Activated effector memory CD4-positive, alpha-beta T cell treated with Interleukin-2 at 50 U/mL for 16 hours (primary cell): ENCODE measurements at places on chromosomes 7 and 10.

GRCh38 chr10:66151346-66151745 lies 774.5 kb upstream of the LRRTM3 start:
- DNase-seq, result no peak

DNA sequence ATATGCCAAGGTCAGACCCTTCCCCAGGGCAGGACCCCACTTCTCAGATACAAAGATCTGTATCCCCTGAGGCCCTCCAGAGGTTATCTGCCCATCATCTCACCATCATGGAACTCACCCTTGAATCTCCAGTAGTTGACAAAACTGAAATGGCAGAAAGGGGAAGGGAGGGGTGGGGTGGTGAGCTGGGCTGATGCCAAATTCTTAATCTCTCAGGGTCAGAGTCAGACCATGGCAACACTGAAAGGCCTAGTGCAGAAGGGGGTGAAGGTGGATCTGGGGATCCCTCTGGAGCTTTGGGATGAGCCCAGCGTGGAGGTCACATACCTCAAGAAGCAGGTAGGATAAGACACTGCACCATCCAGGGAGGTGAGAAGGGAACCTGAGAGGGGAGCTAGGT lies 3.1 kb downstream of the CNPY4 start:
- DNase-seq, result no peak

- no peak for DNase-seq
These were observed 3.2 kb upstream of the BLOC1S2 start for GRCh38 chr10:100289641-100290040.

GRCh38 chr10:111297351-111297848 lies 220.6 kb downstream of the ADRA2A start:
- DNase-seq, result no peak

GRCh38 chr7:88276605-88277153 lies 30.0 kb downstream of the STEAP4 start:
- no peak for DNase-seq

- no peak for DNase-seq
These were observed 135.2 kb upstream of the C1QL3 start for GRCh38 chr10:16656895-16657294.

DNA sequence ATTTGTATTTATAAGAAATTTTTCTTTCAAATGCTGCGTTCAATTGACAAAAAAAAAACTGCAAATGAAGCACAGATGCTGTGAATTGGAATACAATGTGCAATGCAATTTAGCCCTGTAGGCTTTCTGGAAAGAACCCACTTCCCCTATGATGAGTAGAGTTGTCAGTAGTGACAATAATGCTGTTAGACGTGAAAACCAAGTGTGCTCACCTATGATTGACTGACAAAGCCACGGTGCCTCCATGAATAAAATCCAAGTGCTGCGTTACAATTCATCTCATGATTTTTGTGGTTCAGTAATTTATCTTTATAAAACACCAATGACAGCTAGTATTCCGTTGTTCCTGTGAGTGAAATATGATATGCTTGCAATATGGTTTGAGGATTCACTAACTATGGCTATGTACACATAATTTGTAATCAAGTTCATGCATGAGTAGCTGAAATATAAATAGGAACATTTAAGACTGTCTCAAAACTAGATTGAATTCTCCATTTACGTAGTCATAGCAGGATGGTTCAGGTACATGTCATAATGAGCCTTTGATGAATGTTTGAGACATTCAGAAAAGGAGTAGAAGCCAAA lies 1160.3 kb downstream of the CNTNAP2 start:
- DNase-seq, result no peak

DNA sequence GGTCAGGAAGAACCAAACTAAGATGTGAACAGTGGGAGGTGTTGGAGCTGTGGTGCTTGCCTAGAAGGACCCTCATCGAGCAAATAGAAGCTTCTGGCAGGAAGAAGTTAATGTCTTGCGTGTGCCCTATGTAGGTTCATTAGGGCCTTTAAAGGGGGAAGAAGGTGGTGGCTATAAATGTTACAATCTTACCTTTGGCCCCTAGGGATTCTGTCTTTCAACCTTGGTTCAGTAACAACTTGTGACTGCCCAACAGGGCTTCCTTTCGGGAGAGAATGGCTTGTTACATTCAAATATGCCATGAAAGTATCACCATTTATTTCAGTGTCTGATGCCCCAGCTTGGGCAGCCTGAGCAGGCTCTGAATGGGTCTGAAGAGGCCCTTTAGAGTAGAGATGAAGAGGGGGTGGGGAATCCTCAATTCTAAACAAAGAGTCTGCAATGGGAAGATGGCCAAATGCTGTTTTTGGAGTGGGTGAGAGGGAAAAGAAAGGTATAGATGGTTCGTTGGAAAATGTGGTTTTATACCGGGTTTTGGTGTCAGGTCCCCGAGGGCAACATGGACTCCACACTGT lies 108.0 kb downstream of the TCF7L2 start:
- no peak for DNase-seq

DNA sequence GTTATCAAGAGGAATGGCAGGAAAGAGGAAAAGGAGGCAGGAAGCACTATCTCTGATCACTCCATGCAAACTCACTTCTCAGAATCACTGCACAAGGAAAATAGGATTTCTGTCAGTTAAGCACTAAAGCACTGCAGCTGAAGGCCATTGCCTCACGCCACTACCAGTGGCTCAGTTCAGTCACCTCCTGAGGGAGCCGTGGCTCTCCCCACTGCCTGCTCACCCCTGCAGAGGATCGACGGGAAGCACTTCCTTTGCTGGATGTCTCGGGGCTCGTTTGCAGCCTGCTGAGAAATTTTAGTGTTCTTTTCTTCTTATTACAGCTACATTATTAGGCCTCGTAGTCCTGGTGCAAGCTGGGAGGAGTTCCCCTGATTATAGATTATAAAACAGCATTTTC lies 90.1 kb upstream of the ADCY1 start:
- DNase-seq, result no peak

DNA sequence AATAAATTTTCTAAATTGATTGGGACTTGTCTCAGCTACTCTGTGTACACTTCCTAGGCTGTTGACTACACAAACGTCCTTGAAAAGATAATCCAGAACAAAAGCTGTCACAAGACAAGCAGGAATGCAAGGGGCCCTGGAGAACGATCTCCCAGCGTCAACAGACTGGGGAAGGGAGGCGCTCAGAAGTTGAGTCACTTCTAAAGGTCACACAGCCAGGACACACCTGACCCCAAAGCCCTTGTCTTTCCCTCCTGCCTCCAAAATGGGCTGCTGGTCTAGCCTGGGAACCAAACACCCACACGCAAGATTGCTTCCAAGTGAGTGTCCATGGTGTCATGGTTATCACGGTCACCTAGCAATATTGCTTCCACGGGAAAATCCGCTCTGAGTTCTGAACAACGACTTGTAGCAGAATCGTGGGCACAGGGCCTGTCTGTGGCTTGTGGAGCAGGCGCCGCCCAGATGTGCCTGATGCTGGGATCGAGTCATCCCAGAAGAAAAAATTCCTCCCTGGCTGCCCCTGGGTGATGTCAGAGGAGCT lies 49.8 kb downstream of the SPOCK2 start:
- DNase-seq, result no peak

DNA sequence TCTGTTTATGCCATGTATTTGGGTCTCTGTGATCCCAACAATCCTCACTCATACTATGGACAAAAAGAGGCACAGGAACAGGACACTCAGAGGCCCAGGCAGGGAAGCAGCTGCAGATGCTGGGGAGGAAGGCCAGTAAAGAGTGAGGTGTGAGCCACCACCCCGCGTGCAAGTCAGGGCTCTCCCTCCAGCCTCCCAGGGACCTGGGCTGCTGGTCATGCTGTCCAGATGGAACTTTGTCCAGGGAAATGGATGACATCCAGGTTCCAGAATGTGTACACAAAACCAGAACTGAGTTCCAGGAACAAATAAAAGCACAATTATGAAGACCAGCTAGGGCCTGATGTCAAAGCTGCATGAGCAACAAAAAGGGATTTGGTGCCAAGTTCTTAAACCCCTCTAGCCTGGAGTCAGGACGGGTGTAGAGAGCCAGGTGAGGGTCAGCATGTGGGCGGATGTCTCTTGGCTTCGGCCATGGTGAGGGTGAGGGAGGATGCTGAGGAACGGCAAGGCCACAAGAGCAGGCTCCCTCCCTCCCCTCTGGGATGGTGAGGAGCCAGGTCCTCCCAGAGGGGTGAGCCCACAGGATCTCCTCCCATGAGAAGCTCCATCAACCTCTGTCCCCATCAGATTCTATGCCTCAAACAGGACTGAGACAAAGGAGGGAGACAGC lies 739.7 kb downstream of the PARD3 start:
- no peak for DNase-seq

GRCh38 chr7:2182461-2182860 lies 50.3 kb downstream of the MAD1L1 start:
- no peak for DNase-seq

- DNase-seq, result no peak
These were observed 91.8 kb downstream of the RNLS start for GRCh38 chr10:88491314-88491713.

DNA sequence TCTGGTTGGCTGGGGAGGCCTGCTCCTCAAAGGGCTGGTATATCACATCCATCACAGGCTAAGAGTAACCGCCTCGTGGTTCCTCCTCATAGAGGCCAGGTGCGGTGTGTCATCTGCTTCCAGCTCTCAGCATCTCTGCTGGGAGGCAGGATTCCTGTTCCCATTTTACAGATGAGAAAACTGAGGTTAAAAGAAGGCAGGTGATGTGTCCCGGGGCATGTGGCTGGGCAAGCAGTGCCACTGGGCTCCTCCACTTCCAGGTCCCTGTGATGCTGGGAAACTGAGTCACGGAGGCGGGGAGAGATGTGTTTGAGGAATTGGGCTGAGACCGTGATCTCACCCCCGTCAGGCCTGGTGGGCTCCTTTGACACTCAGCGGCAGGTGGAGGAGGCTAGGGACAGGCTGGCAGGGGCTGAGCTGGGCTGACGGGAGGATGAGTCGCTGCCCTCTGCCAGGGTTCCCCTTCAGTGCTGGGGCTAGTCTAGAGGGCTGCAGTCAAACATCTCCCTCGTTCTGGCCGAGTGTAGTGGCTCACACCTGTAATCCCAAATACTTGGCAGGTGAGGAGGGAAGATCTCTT lies 9.4 kb downstream of the ARPC1B start:
- no peak for DNase-seq

DNA sequence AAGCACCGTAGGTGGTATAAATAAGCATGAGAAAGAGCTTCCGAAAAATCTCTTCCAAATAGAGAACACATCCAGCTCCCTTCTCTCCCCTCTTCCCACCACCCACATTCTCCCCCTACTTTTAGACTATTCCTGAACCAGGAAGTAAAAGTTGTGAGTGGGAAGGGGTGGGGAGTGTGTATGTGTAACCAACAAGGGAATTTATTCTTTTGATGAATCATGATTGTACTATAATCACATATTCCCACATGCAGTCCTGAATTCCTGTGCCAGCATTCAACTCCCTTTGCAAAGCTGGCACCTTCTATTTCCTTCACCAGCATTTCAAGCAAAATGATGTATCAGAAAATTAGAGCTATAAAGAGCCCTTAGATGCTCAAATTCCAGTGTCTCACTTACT lies 230.6 kb upstream of the CHRM2 start:
- no peak for DNase-seq

DNA sequence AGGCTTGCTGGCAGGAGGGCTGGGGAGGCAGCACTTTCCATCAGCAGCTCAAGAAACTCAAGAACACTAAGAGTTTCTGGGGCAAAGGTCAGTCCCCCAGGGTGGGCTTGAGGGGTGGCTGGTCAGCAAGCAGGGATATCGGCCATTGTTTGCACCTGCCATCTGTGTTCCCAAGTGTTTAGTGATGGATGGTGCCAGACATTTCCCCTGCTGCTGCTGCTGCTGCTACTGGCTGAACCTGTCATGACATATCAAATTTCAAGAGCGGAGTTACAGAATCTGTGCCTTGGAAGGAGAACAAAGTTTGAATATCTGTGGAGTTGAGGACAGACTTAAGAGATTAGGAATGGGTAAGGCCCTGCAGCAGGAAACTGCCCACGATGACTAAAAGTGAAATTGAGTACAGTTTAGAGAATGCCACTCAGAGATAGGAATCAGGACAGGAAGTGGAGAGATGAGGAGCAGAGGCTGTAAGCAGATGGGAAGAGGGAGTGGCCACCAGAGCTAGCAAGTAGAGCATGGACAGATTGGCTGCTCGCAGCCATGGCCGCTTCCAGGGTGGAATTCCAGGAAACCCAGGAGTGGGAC lies 39.2 kb upstream of the PPP1R3C start:
- no peak for DNase-seq

DNA sequence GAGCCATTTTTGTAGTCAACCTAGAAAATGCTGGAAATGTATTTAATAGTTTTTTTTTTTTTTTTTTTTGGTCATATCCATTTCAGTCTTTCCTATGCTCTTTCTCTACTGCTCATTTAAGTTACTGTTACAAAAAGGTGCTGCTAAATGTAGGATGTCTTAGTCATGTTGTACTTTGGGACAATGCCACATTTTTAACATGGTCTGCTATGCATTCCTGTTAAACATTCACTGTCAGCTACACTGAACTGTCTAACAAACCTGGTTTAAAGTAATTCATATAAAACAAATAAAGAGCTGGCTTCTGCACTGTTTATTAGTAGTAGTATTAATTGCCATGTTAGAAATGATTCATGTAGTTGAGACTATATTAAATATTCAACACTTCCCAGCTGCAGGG lies 108.6 kb downstream of the NSUN6 start:
- no peak for DNase-seq
